ENCODE measurements at places on chromosomes 13 and 19.

- DNase-seq: no peak
Measured at GRCh38 chr13:110455444-110455843, 106.1 kb downstream of the RAB20 start.

- DNase-seq: no peak
Measured at GRCh38 chr19:6020166-6020882, 42.4 kb upstream of the RANBP3 start.

- peak; percentile 14 for DNase-seq
Measured at GRCh38 chr19:40589591-40590429, 11.4 kb upstream of the LTBP4 start.

GRCh38 chr13:69641773-69642172 is 465.9 kb upstream of the ATXN8OS start:
- no peak for DNase-seq

DNA sequence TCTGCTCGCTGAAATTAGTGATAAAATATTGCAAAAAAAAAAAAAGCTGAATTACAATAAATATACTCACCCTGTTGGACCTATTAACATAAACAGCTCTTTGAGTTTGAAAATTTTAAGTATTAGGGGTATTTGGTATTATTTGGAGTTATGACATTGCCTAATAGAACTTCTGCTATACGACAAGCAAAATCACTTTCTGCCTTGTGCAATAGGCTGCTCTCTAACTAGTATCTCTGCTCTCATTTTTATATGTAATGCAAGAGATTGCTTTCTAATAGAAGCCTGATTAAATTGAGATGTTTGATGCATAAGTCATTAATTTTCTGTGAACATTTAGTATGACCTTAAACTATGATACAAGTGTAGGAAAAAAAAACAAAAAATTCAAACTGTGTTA is 5.3 kb downstream of the RGS9BP start:
- no peak for DNase-seq

Data from H9 (cell line).